ENCODE measurements at places on chromosomes 3 and 15.

DNA sequence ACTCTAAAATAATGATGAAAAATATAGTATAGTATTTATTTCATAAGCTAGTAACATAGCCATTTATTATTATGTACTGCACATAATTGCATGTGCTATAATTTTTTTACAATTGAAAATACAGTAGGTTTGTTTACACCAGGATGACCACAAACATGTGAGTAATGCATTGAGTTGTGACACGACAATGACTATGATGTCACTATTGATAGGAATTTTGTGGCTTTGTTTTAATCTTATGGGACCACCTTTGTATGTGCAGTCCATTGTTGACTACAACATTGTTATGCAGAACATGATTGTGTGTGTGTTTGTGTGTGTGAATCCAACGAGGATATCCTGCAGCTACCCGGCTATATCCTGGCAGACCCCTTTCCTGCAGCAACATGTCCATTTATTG, 372.2 kb upstream of the MCTP2 start:
- DNase-seq: no peak

GRCh38 chr3:188233320-188233719, 79.4 kb downstream of the LPP start:
- no peak for DNase-seq

DNA sequence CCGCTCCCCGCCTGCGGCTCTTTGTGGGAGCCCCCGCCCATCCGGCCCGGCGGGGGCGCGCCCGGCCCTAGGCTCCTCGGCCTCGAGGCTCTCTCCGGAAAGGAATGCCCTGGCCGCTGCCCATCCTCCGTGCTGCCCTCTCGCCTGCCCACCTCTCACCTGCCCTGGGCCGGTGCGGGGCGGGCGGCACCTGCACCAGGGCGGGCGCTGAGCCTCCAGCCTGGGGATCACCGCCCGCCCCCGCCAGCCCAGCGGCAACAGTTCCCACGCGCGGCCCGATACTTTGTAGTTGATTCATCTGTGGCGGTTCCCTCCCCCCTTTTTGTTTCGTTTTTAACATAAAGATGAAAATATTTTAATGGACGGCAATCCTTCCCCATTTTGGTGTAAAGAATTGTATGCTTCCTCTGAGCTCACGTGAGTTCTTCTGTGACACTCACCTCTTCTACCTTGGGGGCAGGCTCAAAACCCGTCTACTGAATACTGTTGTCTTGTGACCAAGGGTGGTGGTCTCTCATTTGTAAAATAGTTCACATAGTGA, 1.9 kb downstream of the KLF13 start:
- no peak for DNase-seq

GRCh38 chr15:86316726-86317383, 237.2 kb downstream of the AGBL1 start:
- DNase-seq: peak; percentile 76

GRCh38 chr3:82496890-82497560, 735.6 kb upstream of the GBE1 start:
- peak; percentile 68 for DNase-seq

- DNase-seq: peak; percentile 11
Observed at GRCh38 chr3:131082871-131083863, 56.5 kb downstream of the NEK11 start.

DNA sequence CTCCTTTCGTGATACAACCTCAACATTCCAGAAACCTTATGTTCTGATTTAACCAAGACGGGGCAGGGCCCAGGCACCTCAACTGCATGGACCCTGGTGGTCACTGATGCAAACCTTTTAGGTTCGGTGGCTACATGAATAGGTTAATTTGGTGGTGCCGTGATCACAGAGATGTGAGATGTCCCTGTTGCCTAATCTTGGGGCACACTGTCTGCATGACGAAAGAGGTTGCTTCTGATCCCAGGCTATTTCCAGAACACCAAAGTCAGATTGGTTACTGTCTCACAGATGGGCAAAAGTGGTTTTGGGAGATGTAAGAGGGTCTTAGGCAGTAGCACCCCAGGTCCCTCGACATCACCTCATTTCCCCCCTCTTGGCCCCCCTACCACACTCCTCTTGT, 4.0 kb upstream of the CCR1 start:
- DNase-seq: no peak

DNA sequence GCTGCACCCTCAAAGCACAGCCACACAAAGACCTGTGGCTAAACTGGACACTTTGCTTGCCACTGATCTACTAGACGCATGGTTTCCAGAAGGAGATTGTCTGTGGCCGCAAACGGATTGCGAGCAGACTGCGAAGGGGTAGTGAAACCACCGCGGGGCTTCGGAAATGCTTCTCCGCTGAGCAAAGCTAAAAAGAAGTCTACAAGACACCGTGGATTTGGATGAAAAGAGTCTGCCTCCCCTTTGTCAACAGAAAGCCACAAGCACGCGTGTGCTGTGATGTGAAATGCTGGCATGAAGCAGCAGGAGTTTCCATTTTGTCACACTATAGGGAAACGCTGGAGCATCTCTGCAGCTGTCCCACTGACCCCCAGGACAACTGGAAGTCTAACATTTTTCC, 63.0 kb downstream of the TMEM44 start:
- DNase-seq: no peak

GRCh38 chr3:123719862-123720453, 135.1 kb upstream of the HACD2 start:
- DNase-seq: no peak

- no peak for DNase-seq
Observed at GRCh38 chr3:161766331-161766730, 269.7 kb downstream of the OTOL1 start.

DNA sequence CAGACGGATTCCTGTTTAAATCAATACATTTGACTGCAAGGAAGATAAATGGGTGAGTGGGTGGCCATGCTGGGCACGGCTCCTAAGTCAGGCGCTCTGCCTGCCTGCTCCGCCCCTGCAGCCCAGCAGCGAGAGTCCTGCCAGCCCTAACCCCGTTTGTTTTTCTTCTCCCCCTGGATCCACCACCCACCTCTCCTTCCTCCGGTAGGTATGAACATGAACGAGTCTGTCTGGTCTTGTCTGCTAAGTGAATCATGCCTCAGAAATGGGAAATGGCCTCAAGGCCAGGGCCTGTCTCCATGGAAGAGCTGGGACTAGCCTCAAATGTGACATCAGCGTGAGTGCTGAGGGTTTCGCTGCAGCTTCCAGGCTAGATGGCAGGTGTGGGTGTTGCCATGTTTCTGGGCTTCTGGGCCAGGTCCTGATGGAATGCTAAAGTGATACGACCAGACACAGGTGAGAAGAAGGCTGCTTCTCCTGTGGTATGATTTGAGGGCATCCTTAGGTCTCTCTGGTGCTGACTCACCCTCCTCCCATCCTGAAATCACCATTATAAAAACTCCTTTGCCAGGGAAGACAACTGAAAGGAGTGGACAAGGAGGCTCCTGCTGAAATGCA, 5.6 kb upstream of the FEM1B start:
- DNase-seq: peak; percentile 59

- DNase-seq: no peak
Observed at GRCh38 chr15:77822631-77823230, 190.0 kb upstream of the LINGO1 start.

GRCh38 chr3:55292360-55292759, 194.7 kb downstream of the WNT5A start:
- DNase-seq: peak; percentile 57

DNA sequence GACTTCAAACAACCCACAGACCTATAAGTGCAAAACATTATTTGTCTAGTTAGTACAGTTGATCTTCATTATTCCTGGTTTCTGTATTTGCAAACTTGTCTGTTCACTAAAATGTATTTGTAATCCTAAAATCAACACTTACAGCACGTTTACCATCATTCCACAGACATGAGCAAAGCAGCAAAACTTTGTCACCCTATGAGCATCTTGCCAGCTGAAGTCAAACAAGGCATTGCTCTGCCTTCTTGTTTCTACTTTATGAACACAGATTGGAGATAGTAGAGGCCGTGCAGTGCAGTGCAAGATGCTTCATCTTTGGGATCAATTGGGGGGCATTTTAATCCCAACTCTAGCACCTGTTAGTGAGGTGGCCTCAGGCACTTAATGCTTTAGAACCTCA, 202.1 kb downstream of the NLGN1 start:
- DNase-seq: no peak

- DNase-seq: peak; percentile 100
Observed at GRCh38 chr3:120742198-120742848, at the start of the genes GTF2E1 and RABL3. TSS of gene GTF2E1 (plus strand) at chr3:120742744. CDS start at chr3:120750553, 7,809 bp downstream. TSS of gene RABL3 (minus strand) at chr3:120742516. CDS start at chr3:120742507, 9 bp downstream.

GRCh38 chr15:60745469-60746061, 266.6 kb upstream of the ICE2 start:
- DNase-seq: no peak

GRCh38 chr3:53789459-53789858, 56.8 kb downstream of the CHDH start:
- DNase-seq: no peak

DNA sequence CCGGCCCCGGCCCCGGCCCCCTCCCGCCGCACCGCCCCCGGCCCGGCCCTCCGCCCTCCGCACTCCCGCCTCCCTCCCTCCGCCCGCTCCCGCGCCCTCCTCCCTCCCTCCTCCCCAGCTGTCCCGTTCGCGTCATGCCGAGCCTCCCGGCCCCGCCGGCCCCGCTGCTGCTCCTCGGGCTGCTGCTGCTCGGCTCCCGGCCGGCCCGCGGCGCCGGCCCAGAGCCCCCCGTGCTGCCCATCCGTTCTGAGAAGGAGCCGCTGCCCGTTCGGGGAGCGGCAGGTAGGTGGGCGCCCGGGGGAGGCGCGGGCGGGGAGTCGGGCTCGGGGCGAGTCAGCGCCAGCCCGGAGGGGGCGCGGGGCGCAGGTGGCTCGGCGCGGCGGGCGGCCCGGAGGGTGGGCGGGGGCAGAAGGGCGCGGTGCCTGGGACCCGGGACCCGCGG, 352 bp downstream of the CHRD start:
- DNase-seq: peak; percentile 67

GRCh38 chr3:147514366-147515160, 105.4 kb downstream of the ZIC1 start:
- DNase-seq: peak; percentile 13

GRCh38 chr3:15683253-15683652, 81.7 kb downstream of the BTD start:
- DNase-seq: no peak

GRCh38 chr15:71182522-71182921, 67.3 kb downstream of the THSD4 start:
- no peak for DNase-seq

- DNase-seq: no peak
Observed at GRCh38 chr3:99365979-99366378, 272.4 kb upstream of the COL8A1 start.

DNA sequence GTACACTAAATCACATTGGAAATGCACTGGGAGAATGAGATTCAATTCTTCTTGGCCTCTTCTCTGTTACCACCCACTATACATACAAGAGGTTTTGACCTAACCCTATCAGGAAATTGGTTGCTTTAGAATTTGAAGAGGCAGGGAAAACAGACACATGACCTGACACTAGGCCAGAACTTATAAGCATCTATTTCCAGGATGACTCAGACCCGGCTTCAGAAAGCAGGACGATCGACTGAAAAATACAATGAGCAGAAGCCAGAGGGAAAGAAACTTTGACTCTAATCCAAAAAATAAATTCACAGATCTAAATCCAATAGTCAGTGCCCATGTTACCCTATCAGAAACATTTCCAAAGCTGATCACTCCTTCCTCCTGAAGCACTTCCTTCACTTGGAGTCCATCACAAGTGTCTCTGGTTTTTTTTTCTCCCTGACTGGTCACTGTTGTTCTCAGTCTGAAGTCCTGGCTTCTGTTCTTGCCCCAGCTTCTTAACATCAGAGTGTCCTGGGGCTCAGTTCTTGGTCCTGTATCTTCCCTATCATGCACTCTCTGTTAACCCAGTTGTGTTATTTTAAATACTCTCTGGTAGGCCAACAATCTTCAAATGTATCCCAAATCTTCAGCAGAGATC, 133.6 kb downstream of the P2RY1 start:
- DNase-seq: no peak

- no peak for DNase-seq
Observed at GRCh38 chr3:16887130-16887529, 2.4 kb downstream of the PLCL2 start.

GRCh38 chr15:40928821-40929659, at the start of gene DLL4:
TSS of gene DLL4 (plus strand) at chr15:40929340. CDS start at chr15:40929669, 329 bp downstream.
- DNase-seq: peak; percentile 86

DNA sequence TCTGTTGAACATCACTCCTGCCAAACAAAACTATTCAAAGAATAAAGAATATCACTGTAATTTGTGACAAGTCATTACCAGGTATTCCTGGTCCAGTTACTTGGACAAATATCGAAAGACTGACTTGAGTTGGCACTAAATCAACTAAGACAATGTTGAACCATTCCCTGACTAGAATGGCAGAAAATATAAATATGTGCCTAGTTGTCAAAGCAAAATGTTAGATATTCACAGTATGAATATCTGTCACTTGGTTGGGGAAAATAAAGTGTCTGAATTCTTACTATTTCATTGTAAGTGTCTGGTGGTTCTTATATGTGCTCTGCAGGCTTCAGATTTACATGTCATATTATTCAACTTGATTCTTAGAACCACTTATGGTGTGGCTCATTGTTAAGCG, 470.2 kb downstream of the NAALADL2 start:
- DNase-seq: no peak

GRCh38 chr3:55165704-55166405, 238.0 kb upstream of the LRTM1 start:
- DNase-seq: no peak

- DNase-seq: no peak
Observed at GRCh38 chr3:67386451-67386850, 268.0 kb downstream of the SUCLG2 start.

DNA sequence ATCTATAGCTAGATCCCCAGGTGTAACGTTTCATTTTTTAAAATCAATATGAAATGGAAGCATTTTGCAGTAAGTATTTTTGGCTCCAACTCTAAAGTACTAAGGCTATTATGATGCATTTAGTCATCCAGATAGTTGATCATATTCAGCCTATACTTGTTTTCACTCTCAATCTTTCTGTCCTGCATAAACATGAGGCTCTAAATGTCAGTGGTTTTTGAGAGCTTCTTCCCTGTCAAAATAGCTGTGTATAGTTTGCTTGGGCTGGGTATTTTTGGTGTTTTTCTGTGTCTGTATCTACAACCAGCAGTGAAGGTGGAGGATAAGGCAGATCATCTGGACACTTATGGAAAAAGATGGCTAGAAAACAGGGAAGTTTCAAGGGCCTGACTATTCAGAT, 128.0 kb downstream of the LRRN1 start:
- no peak for DNase-seq

- DNase-seq: no peak
Observed at GRCh38 chr3:141372656-141373055, 4.4 kb downstream of the ZBTB38 start.

Data from mesendoderm (in vitro differentiated cells).